ENCODE measurements at places on chromosomes 4 and X.

GRCh38 chr4:57494821-57495220, 384.6 kb upstream of the IGFBP7 start:
- no peak for DNase-seq

- no peak for DNase-seq
These were observed 77.9 kb upstream of the ADRA2C start for GRCh38 chr4:3688018-3688998.

DNA sequence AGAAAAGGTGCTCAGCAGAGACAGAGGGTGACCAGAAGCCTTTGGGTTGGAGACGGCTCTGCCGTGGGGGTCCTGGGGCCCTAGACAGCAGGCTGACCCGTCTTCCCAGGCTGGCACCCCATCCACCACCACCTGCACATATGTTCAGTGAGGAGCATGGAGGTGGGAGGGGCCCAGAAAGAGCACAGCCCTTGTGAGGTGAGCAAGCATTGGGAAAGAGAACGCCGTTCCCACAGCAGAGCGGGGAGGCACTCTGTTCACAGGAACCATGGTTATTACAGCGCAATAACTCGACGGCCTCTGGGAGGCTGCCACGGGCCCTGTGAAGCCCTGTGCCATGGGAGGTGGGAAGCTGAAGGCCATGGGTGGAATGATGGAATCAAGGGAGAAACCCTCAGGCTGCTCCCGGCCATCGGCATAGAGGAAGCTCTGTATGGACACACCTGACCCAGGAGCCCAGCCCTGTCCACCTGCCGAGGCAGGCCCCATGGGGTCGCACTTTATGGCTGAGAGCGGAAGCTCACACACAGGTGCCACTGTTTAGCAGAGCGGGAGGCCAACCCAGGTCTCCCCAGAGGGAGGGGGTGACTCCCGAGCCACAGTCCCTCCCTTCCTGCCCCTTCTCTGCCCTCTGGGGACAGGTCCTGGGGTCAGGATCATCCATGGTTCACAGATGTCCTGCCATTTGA, 93.5 kb upstream of the AFAP1 start:
- DNase-seq, result no peak

- DNase-seq, result no peak
These were observed 7.4 kb downstream of the TADA2B start for GRCh38 chr4:7050481-7051143.

DNA sequence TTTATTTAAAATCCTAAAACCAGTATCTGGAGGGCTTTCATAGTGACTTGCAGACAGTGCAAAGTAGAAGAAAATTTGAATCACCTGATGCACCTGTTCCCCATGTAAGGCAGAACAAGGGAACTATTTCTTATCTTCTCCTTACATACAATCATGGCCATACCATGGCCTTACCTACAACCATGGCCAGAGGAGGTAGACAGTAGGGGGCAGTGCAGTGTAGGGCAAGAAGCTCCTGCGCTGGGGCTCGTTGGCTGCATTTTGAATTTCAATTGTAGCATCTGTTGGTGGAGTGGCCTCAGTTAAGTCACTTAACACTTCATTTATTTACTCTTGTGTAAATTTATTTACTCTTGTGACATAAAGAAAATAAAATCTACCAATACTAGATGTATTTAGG, 33.0 kb downstream of the GALNTL6 start:
- peak; percentile 49 for DNase-seq

- no peak for DNase-seq
These were observed 32.7 kb downstream of the TMEM47 start for GRCh38 chrX:34624416-34624815.

GRCh38 chrX:8043121-8043520, 115.9 kb upstream of the PNPLA4 start:
- no peak for DNase-seq

DNA sequence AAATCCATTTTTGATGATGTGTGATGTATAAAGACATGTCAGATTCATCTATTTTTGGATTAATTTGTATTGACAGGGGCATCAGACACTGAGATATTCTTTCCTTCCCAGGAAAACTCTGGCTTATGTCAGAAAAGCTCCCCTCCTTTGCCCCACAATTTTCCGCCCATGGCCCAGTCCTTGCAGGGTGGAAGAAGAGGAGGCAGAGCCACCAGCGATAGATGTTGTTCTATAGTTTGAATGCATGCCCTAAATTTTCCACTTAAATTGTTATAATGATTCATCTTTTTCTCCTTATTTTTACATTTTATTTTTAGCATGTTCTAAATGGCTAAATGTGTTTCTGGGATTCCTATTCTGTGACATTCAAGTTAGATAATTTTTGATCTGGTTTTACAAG, 149.3 kb downstream of the ARAP2 start:
- DNase-seq, result no peak

GRCh38 chr4:13906727-13907126, 279.2 kb upstream of the BOD1L1 start:
- DNase-seq, result no peak

- no peak for DNase-seq
These were observed 95.3 kb downstream of the GRID2 start for GRCh38 chr4:92399032-92399431.

- no peak for DNase-seq
These were observed 388.3 kb downstream of the PDGFC start for GRCh38 chr4:156583265-156583664.

GRCh38 chrX:9205599-9206223, 171.8 kb upstream of the FAM9B start:
- no peak for DNase-seq

DNA sequence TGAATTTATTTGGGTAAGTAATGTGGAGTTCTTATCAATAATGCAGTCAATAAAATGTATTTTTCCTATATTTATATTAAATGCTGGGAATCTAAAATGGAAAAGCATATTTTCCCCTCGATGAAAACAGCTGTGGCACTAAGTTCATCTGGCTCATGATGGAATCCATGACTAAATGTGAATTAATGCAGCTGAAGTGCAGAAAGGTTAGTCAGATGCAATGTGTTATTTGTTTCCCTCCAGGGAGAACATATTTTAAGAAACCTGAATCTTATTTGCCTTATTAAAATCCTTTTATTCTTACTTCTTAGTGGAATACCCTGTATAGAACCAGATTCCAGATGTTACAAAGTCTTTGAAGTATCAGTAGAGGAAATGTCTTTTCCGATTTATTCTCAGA, 247.9 kb downstream of the ARHGAP24 start:
- DNase-seq, result no peak

DNA sequence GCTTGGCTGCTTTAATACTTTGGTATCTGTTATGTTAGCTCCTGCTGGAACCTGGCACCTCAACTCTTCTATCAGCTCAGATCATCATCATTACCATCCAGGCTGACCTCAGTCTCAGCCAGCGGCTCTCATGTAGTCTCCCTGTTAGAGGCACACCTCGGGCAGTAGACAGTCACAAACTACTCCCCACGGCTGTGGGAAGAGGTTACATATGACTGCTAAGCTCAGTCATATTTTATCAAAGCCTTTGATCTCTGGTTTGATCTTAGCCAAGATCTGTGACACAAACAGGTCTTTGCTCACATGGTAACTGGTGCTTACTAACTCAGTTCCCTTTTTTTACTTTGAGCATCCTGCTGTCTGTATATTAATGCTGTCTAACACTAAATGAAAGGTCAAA, 384.9 kb downstream of the CENPC start:
- DNase-seq, result no peak

- DNase-seq, result no peak
These were observed 366.1 kb downstream of the FBXO8 start for GRCh38 chr4:173917255-173917960.

DNA sequence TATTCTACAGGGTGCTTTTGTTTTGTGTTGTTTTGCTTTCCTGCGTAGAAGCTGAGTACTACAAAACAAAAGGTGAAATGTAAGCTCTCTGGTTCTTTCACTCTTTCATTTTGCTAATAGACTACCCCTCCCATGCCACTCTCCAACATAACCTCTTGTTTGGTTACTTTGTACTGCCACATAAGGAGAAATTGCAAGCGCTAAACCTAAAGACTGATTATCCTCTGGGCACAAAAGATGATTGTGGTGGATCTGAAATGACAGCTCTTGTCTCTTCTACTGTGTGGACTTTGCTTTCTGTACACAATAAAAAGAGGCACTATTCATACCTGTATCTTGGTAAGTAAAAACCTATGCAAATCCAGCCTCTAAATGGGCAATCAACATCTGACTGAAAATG, 5.3 kb downstream of the MBNL3 start:
- no peak for DNase-seq
